ENCODE measurements at places on chromosomes 5 and 9.

DNA sequence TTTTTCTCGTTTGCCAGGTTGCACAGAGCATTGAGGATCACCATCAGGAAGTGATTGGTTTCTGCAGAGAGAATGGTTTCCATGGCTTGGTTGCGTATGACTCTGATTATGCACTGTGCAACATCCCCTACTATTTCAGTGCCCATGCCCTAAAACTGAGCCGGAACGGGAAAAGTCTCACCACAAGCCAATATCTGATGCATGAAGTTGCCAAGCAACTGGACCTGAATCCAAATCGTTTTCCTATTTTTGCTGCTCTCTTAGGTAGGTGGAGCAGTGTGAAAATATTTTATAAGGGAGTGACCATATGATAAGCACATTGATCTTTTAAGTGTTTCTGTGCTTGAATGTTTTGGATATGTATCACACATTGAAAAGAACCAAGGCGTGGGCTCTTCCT lies 17.7 kb upstream of the FAM120AOS start:
- no peak for DNase-seq

DNA sequence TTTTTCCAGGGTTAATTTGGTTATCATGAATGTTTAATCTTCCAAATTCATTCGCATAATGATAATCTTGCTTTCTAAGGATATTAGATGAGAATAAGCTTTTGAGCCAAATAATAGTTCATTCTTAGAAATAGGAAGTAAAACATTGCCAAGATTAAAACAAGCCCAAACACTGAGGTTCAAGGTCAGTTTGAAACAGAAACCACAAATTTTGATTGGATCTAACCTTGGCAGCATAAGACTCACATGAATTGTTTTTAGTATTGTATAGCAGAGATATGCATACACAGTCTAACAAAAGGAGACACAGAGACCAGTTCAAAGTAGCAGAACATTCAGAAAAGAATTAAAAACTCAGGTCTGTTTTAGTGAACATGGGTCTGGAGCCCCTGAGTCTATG lies 43.4 kb upstream of the VCAN start:
- no peak for DNase-seq

DNA sequence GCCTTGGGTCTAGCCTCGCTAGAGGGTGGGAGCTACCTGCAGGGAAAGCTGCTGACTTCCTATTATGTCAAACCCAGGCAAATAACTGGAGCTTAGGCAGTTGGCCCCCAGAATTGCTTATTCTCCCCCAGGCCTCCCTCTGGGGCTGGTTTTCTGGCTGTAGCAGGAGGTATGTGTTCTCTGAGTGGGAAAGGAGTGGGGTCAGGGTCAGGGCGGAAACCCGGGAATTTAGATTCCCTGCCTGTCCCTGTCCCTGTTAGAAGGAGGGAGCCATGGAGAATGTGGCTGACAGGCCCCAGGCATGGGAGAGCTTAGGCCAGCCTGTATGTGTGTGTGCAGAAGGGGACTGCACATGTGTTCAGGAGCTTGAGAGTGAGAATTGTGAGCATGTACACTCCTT lies 13.6 kb upstream of the CXXC5 start:
- DNase-seq: no peak

- DNase-seq: no peak
Measured at GRCh38 chr5:66851306-66851705, 255.1 kb downstream of the MAST4 start.

DNA sequence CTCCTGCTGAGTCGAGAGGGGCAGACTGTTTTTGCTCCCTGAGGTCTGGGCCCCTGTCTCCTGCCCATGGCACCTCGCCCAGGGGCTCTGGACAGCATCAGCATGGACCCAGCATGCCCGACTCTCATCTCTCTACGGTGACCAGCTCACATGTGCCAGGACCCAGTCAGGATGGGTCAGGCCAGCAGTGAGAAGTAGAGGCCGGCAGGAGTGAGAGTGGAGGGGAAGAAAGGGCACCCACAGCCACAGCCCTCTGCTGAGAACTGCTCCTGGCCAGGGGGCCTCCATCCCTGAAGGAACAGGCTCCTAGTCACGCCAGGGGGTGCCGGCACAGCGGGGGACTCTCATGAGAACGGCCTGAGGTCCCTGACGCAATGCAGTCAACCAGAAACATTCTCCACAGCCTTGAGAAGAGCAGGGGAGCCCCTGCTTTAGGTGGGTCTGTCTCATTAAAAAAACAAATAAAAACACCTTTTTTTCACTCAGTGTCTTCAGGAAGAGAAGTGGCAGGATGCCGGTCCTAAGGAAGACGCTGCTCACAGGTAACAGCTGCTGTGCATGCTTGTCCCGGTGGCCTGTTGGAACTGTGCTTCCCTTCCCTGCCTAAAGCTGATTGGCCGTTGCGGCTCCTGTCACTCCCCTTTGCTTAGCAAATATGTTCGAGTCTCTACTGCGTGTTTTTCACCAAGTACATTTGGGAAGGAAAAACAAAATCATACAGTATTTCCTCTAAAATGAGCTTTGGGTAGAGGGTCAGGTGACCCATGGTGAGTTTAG lies 85.7 kb upstream of the FBXW11 start:
- no peak for DNase-seq

All from stimulated activated CD4-positive, alpha-beta T cell treated with anti-CD3 and anti-CD28 coated beads, Interleukin-1b, Interleukin-23, amount 100 ng/mL, for 1 hour (primary cell).